Stimulated activated CD8-positive, alpha-beta memory T cell treated with anti-CD3 and anti-CD28 coated beads, Interleukin-7, amount 100 ng/mL, for 24 hours (primary cell): ENCODE measurements at places on chromosomes 11 and 22.
A peak's percentile ranks its signal among the peaks of the same experiment; 100 is the strongest.

- no peak for DNase-seq
Observed at GRCh38 chr11:76248210-76248609, 41.9 kb upstream of the WNT11 start.

- no peak for DNase-seq
Observed at GRCh38 chr11:8732324-8732670, 49.7 kb downstream of the RPL27A start.

- no peak for DNase-seq
Observed at GRCh38 chr22:24023204-24023789, 12.2 kb downstream of the CABIN1 start.

- DNase-seq = no peak
Observed at GRCh38 chr11:128890543-128891368, at the start of gene KCNJ5. KCNJ5 (plus strand) TSS chr11:128891356; CDS start chr11:128911274, 19,918 bp downstream.

- DNase-seq = no peak
Observed at GRCh38 chr11:64119700-64120099, 46.2 kb downstream of the MACROD1 start.

DNA sequence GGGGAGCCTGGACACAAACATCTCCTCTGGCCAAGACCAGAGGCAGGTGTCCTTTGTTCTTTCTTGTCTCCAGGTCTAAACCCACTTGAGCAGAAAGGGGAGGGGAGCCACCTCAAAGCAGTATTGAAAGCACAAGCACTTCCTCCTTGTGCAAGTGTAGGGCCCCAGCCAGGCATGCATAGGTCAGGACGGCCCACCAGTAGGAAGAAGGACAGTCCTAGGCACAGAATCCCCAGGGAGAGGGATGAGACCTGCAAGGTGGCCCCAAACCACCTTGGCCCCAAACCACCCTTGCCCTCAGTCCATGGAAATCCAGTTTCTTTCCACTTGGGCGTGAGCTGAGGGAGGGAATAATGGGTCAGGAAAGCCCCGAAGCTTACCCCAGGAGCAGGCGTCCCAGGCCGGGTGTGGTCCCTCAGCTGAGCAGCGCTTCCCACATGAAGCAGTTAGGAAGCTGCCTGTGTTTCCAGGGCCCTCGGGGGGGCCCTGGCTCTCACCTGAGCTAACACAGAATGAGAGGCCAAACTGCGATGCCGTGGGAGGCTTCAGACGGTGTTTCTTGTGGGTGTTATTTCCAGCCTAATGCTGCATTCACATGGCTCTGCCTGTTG is 20.4 kb upstream of the IGSF9B start:
- no peak for DNase-seq

- DNase-seq = no peak
Observed at GRCh38 chr22:29947410-29948384, 64.7 kb downstream of the MTMR3 start.

DNA sequence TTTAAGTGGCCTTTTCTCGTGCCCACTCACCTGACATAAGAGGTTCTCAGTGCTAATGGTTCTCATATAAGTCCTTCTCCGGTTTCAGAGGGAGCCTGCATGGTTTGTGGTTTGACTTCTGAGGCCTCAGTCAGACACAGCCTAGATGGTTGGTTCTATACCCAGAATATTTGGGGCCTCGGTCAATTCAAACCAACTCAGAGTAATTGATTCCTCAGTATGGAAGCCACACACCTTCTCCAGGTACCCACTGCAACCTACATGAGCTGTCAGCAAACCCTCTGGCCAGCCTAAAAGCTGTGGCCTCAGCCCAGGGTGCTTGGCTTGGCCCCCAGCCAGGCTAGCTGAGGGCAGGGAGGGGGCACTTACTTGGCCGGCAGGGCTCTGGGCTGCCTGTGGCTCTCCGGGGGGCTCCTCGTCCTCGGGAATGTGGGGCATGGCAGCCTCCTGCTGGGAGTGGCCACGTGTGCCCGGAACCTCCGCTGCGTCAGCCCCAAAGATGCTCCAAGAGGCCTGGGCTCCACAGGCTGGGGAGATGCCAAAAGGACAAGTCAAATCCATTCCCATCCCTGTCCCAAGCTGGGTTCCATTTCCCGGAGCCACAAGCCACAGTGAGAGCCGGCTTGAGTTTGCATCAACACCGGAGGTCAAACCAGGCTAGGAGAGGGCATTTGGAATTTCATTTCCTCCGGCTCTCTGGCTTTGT is 41.7 kb downstream of the IRAG1 start:
- no peak for DNase-seq

- peak; percentile 38 for DNase-seq
Observed at GRCh38 chr22:43230971-43231723, 44.2 kb upstream of the TTLL12 start.

- no peak for DNase-seq
Observed at GRCh38 chr11:43462359-43462758, 103.6 kb downstream of the TTC17 start.

DNA sequence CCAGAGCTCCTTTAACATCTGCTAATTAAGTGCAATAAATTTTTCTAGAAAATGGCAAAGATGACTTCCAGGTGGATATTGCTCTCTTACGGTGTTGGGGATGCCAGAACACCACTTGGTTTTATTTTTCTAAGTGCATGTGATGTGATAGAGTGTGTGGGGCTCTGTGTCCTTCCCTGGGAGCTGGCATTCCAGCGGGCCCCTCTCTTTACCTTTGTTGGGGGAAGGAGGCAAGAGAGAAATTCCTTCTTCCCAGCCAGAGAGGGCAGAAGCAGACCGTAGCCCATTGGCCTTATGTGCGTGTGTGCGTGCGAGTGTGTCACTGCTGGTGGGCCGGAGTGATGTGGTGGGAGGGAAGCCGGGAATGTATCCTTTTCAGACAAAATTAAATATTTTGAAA is 17.2 kb downstream of the TEF start:
- DNase-seq = no peak

DNA sequence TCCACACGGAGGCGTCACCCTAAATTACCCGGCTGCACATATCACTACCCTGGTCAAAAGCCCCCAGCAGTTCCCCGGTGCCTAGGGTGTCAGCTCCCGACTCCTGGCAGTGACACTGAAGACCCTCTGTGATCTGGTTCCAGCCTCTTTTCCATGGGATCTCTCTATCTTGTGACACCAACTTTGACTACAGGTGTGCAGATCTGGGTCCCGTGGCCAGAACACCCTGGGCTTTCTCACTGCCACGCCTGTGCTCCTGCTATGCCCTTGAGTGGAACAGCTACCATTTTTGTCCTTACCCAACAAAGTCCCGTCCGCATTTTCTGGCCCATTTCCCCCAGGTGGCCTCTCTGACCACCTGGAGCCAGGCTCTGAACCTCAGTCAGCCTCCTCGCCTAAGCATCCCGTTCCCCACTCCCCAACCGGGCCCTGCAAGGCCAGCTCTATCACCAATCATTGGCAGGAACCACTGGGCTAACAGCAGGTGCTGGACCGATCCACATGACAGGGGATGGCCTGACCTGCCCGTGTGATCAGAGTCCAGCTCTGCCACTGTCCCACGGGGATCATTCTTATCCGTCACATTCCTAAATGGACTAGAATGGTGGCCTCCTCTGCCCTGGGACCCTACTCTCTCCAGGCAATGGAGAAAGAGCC is 20.7 kb upstream of the CBX7 start:
- DNase-seq = no peak

GRCh38 chr22:17243524-17243923 is 24.3 kb upstream of the ADA2 start:
- DNase-seq = no peak

DNA sequence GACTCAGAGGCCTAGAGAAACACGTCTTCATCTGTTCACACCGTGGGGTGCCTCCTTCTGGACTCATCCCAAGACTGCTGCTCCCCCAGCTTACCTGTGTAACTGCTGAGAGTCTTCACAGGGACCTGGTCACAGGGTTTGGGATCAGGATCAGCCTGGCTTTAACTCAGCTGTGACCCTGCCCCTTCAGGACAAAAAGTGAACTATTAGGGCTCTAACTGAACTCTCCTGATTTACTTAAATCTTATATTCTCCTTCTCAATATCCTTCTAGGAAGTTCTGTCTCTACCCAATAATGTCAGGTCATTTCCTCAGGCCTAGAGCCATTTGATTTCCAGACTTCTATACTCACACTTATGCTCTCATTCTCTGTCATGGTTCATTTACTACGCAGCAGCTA is 108.4 kb downstream of the ZNF280B start:
- DNase-seq = no peak

- DNase-seq = no peak
Observed at GRCh38 chr11:27458182-27458581, 14.4 kb downstream of the LGR4 start.

- no peak for DNase-seq
Observed at GRCh38 chr11:102669664-102670063, 35.9 kb downstream of the MMP27 start.

GRCh38 chr11:24163146-24163545 is 333.7 kb upstream of the LUZP2 start:
- no peak for DNase-seq

DNA sequence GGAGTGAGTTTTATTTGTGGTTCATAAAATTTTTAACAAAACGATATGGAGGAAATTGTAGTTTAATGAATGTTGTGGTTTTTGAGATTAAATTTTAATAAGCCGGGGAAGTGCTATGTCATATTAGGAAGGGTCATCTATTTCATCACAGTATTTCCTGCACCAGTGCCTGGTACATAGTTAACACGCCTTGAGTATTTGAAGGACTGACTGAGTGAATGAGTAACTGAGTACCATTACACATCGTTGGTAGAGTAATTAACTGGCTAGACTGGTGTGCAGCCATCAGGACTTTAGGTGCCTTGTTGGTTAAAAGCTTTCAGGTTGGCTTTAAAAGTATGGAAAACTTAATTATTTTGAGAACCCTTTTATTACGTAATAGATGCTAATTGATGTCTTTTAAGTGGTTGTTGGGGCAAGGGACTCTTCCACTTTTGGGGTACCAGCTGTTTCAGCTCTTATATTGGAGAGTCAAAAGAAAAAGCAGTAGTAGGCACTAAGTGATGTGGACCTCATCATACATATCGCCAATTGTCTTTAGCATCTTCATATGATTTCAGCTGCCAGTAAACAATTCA is 101.8 kb downstream of the DDX10 start:
- no peak for DNase-seq

- DNase-seq = no peak
Observed at GRCh38 chr22:48313175-48313830, 1514.4 kb downstream of the BRD1 start.

GRCh38 chr22:42905702-42906183 is 48.7 kb upstream of the ARFGAP3 start:
- DNase-seq = no peak

- no peak for DNase-seq
Observed at GRCh38 chr11:10862446-10862845, 4.6 kb upstream of the ZBED5 start.

GRCh38 chr11:5719703-5720495 is 16.3 kb upstream of the OR56B1 start:
- no peak for DNase-seq

DNA sequence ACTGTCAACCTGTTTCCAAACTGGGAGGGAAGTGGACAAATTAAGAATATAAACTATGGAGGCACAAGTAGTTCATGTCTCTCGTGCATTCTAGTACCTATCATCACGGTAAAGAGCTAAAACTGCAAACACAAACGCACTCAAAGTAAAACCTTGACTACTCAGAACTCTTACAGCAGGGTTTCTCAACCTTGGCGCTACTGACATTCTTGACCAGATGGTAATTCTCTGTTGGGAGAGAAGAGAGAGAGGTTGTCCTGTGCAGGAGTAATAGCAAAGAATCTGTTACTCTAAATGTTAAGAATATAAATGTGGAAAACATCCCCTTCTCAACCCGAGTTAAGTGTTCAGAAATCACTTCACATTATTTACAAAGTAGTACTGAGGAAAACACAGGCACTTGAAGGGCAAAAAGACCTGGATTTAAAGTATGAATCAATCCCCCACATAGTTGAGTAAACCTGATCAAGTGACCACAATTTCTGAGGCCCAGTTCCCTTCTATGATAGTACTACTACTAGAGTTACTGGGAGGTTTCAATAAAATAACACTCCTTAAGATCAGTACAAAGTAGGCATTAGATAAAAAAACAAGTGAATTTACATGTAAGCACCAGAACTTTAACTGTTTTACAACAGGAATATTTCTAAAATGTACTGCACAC is 73.1 kb upstream of the ARHGAP32 start:
- DNase-seq = no peak

DNA sequence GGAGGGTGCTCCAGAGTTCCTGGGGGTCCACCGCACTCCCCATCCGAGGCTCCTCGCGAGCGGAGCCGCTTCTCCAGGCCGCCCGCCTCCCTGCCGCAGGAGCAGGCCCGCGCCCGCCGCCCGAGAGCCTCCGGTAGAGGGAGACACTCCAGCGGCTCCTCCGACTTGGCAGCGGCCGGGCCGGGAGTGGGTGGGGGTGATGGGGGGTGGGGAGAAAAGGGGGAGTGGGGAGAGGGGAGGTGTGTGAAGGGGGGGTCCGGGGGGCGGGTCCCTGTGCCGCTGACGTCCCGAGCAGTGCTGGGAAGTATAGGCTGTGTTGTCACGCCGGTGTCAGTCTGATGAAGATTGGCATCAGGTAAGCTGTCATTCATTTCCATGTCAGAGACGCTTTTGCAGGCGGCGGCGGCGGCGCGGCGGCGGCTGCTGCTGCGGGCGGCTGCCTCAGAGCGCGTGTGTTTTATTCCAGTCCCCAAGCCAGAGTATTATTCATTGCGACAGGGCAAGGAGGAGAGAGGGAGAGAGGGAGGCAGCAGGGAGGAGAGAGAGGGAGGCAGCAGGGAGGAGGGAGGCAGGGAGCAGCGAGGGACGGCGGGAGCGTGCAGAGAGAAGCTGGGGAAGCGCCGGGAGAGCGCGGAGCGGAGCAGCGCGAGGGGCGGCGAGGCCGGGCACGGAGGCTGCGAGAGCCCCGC is at the start of gene PKNOX2:
Gene PKNOX2 (plus strand): TSS at position 330 of the 689 bp plus-strand sequence. CDS start 186,555 bp downstream, outside the sequence.
- DNase-seq = peak; percentile 37

- no peak for DNase-seq
Observed at GRCh38 chr11:31558001-31558400, 48.4 kb downstream of the ELP4 start.

GRCh38 chr11:61716478-61717285 is 35.8 kb upstream of the MYRF start:
- DNase-seq = no peak

GRCh38 chr11:1532014-1532586 is 40.0 kb downstream of the DUSP8 start:
- DNase-seq = no peak

GRCh38 chr11:64084951-64085710 is 49.4 kb downstream of the FLRT1 start:
- no peak for DNase-seq

GRCh38 chr11:11382858-11383532 is 29.9 kb upstream of the CSNK2A3 start:
- no peak for DNase-seq

GRCh38 chr11:118398791-118399559 is 2.4 kb upstream of the ATP5MG start:
- DNase-seq = no peak

DNA sequence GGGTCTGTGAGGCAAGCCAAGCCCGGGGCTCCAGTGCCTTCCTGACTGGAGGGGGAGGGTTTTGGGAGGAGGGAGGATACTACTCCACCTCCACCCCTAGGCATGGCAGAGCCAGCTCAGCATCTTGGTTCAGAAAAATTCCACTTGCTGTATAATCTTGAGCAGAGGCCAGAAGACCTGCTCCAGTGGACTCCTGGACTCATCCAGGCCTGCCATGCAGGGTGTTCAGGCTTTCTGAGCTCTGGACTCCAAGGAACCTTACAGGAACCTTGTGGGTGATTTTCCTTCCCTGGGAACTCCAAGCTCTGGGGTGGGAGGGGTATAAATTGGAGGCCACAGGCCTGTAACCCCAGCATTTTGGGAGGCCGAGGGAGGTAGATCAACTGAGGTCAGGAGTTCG is 9.4 kb downstream of the CSDC2 start:
- DNase-seq = no peak

GRCh38 chr11:78759071-78759470 is 184.4 kb upstream of the NARS2 start:
- DNase-seq = no peak

- no peak for DNase-seq
Observed at GRCh38 chr11:61369372-61370348, 7.5 kb downstream of the TMEM138 start.
